Stimulated activated CD4-positive, alpha-beta T cell treated with anti-CD3 and anti-CD28 coated beads, Interleukin-1b, Interleukin-23, amount 100 ng/mL, for 1 hour (primary cell): ENCODE measurements at places on chromosomes 5 and 9.

- DNase-seq: no peak
These were observed 43.7 kb downstream of the FBXO38 start for GRCh38 chr5:148427370-148428042.

DNA sequence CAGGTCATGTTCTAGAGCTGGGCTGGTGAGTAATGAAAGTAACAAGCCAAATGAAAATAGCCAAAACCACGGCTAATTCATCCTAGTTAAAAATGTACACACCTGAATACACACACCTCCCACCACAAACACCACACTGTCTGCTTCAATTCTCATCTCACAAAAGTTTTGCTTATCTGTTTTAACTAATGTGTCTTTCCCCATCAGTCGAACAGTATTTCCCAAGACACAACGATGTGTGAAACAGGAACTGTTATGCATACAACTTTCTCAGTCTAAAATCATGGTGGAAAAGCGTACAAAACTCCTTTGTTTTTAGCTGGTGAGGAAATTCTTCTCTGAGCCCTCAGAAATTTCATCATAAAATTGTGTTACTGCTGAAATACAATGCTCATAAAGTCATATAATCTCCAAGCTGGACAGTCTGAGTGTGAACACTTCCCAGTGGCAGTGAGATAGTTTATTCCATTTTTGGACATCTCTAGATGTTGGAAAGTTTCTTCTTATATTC, 242.4 kb downstream of the EFNA5 start:
- no peak for DNase-seq

- no peak for DNase-seq
These were observed 273.3 kb upstream of the SEMA6A start for GRCh38 chr5:116847960-116848359.

- no peak for DNase-seq
These were observed 12.4 kb downstream of the ZNF474 start for GRCh38 chr5:122141751-122142150.

DNA sequence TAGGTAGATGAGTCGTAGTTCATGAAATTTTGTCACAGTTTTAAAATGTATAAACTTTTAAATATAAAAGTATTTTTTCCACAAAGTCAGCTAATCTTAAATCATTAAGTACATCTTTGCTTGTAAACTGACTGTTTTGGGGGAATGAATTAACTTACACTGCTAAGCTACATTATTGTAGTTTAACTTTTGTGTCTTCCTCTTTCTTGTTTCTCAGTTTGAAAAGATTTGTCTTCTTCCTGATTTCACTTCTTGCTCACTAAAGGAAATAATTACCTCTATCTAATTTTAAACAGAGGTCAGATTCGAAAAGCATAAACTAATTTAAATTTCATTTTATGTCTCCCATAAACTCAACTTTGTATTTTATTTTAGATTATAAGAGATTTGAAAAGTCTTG, 5.7 kb downstream of the NIPSNAP3B start:
- DNase-seq: no peak
